Fibroblast of lung (primary cell): ENCODE measurements at places on chromosomes 2 and 18. TPM values are rescaled to one million over a fixed set of nuclear protein-coding genes. Genes with fewer than 3 reads are reported as not detected.

ACMSD gene
- total RNA-seq = not detected in 2 replicates

OLA1 gene
- total RNA-seq = 70.4 and 74.3 TPM in 2 replicates

SLC35F6 gene
- total RNA-seq = 61.4 and 65.5 TPM in 2 replicates

KCNF1 gene
- total RNA-seq = 0.51 and 2.6 TPM in 2 replicates

IGFBP2 gene
- total RNA-seq = 32.6 and 36.3 TPM in 2 replicates
